H1 (cell line): ENCODE measurements at places on chromosomes 2 and 18.

- DNase-seq = no peak
These were observed 159.3 kb downstream of the HDAC4 start for GRCh38 chr2:239241431-239241960.

DNA sequence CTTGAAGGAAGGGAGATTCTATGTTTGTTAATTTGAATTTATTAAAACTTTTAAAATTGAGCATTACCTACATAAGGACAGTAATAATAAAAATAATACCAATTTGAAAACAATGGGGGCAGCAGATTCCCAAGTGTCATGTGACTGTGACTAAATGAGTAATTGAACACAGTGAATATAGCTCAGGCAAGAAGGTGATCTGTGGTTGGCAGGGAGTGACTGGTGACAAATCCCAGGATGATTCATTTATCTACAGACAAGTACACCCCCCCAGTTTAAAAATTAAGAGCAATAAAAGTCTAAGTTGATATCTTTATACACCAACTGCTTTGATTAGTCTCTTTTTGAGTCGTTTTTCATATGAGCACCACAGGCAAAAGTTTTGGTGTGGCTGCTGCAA, 299.5 kb downstream of the ARHGAP15 start:
- DNase-seq = no peak

- DNase-seq = no peak
These were observed 30.1 kb downstream of the SLC8A1 start for GRCh38 chr2:40421631-40422297.

- DNase-seq = no peak
These were observed 69.3 kb downstream of the LBH start for GRCh38 chr2:30300456-30301221.

- DNase-seq = no peak
These were observed 60.6 kb downstream of the DAW1 start for GRCh38 chr2:227932001-227932400.

GRCh38 chr2:235793163-235793752, 299.4 kb downstream of the AGAP1 start:
- no peak for DNase-seq

DNA sequence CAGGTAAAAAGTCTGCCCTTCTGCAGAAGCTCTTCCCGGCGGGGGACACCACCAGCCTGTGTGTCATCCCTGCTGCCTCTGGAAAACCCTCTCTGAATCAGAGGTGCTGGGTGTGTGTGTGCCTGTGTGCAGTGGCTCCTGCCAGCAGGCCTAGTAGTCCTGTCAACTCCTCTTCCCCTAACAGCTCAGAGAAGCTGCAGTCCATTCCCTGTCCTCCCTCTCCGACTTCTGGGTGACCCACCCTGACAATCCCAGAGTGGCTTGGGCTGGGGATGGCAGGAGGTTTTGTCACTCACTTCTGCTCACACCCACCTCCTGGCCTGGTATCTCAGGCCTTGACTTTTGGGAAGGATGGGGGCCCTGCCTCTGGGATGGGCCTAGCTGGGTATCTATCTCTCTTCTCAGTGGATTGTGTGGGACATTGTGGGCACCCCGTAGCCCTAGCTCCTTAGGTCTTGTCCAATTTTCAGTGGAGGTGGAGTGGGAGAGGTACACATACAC, 2.3 kb downstream of the WNT10A start:
- DNase-seq = no peak

GRCh38 chr2:240398661-240399267, 36.7 kb upstream of the GPC1 start:
- no peak for DNase-seq
